ENCODE measurements at places on chromosomes 13 and 19.

DNA sequence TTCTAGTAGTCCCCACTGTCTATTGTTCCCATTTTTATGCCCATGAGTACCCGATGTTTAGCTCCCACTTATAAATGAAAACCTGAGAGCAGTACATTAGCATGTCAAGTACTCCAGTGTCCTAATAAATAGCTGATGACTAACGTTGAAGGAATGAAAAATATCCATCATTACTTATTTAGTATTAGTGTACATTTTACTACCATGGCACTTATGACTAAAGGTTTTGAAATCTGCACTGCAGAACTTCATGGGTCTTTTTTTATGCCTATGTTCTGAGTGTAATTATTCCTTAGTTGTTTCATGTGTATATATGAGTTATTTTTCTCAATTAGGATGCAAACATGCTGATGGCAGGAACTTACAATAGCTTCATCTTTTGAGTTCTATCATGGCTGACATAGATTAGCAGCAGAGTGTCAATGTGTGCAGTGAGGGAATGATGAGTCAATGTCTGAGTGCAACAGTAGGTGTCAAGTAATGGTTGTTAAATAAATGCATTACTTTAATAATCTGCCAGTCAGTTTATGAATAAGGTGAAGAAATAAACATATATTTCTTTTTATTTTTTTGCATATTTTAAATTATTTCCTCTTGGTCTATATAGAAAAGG is 188.4 kb downstream of the ITGBL1 start:
- DNase-seq: no peak

GRCh38 chr13:19772306-19772705 is 10.4 kb downstream of the PSPC1 start:
- no peak for DNase-seq

- no peak for DNase-seq
Measured at GRCh38 chr13:85283408-85283807, 515.8 kb downstream of the SLITRK6 start.

DNA sequence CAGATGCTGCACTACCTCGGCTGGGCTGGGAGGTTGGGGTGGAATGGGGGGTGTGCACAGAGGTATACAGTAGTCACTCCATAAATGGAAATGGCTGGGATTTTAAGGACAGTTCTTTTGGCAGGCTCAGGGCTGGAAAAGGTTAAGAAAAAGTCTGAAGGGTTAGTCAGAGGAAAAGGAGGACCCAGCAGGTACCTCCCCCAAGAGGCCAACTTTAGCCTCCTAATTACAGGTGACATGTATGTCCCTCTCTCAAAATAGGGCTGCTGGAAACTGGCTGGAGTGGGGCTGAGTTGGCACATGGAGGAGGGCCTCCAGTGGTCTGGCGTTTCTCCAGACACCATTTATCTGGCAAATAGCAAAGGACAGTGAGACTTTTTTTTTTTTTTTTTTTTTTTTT is 994 bp downstream of the CCDC194 start:
- DNase-seq: no peak

GRCh38 chr19:3899531-3900294 is 19.2 kb downstream of the ATCAY start:
- DNase-seq: no peak

GRCh38 chr19:48826606-48827020 is 9.7 kb downstream of the HSD17B14 start:
- no peak for DNase-seq

DNA sequence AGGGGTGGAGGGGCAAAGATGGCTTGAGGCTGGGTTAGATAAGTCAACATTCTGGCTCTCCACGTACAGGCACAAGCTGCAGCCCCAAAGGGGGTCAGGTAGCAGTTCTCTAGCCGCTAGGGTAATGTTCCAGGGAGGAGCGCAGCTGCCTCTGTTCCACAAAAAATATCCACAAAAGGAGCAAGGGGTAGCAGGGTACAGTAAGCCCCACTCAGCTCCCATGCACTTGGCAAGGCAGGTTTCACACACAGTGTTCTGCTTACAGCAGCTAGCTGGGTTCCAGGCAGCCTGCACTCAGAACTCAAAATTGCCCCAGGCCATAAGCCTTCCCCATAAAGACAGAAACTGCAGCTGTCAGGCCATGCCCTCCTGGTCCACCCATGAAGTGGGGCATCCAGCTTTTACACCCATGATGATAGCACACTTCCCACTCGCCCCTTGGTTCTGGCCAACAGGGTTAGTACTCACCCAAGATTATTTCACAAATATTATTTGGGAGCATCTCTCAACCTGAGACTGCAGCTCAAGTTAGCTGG is 130.0 kb downstream of the CYSLTR2 start:
- DNase-seq: no peak

GRCh38 chr13:98155475-98156109 is 12.7 kb downstream of the FARP1 start:
- DNase-seq: no peak
